ENCODE measurements at places on chromosomes 16 and 17.
A peak's percentile ranks its signal among the peaks of the same experiment; 100 is the strongest.

- DNase-seq = no peak
Measured at GRCh38 chr17:59462385-59462784, 103.0 kb upstream of the DHX40 start.

- DNase-seq = no peak
Measured at GRCh38 chr17:63989622-63990345, 8.4 kb upstream of the PRR29 start.

DNA sequence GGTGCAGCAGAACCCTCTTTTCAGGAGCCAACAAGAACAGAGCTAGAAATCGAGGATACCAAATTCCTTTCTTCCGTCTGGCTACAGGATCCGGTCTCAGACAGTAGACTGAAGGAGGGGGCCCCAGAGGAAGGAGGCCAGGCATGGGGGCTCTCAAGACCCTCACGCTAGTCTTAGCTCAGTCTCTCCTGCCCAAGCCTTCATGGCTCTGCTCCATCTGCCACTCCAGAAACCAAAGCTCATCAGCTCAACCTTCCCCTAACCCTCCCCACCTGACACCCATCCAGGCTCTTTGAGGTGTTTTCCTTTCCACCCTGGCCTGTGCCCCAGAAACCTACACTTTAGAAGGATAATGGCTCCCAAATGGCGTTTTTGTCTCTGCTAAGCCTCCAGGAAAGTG lies 6.2 kb upstream of the TMEM92 start:
- DNase-seq = no peak

DNA sequence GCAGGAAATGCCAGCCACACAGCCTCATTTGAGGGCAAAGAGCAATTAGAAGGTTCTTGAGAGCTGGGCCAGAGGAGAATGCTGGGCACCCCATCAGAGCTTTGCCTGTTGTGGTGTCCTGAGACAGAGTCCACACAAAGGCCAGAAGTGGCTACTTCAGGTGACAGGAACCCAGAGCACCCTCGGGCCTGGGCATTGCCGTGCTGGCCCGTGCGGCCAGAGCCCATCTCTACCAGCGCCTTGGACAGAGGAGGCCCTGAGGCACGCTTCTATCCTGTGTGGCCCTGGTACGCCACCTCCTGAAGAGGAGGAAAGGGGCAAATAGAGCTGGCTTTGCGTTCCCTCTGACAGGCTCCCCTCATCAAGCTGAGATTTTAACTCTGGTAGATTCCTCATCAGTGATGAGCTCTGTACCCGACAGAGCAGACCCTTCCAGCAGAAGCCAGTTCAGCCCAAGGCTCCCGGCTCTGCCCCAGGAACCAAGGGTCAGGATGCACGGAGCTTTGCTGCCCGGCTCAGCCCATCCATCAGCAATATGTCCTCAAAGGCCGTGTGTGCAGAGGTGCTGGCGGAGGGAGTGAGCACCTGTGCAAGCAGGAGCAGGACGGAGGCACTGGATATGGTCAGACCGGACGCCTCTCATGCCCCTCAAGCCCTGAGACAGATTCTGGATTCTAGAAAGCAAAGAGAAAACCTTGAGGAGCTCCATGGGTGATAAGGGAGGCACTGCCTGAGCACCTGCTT lies 3.4 kb upstream of the RASD1 start:
- DNase-seq = no peak

GRCh38 chr16:12420661-12421209 lies 383.0 kb downstream of the CPPED1 start:
- no peak for DNase-seq

DNA sequence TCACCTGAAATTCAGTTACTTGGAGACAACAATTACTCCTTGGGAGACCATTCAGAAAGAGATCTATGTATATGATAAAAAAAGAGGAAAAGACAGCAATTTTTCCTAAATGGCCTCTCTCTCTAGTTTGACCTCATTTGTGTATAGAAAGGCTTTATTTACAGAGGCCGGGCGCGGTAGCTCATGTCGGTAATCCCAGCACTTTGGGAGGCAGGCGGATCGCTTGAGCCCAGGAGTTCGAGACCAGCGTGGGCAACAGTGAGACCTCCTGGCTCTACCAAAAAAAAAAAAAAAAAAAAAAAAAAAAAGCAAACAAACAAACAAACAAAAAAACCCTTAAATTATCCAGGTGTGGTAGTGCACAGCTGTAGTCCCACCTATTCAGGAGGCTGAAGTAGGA lies 20.7 kb downstream of the GRB2 start:
- DNase-seq = no peak

DNA sequence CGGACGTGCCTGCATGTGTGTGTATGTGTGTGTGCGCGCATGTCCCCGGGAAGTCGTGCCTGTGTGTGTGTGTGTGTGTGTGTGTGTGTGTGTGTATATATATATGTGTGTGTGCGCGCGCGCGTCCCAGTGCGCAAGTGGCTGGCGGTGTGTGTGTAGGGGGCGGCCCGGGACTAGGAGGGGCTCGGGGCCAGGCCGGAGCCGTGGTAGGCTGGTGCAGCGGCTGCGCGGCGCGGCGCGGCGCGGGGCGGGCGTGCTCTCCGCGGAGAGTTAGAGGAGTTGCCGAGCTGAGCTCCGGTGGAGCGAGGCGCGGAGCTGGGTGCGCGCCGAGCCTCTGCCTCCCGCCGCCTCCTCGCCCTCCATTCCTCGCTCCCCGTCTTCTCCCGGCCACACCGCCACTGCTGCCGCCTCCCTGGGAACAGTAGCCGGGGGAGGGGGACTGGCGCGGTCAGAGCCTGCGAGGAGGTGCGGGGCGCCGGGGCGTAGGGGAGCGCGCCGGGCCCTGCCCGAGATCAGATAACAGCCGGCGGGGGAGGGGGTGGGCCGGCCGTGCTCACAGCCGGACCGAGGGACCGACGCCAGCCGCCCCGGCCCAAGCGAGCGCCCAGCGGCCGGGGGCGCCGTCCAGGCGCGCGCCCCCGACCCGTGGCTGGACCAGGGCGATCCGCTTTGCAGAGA lies at the start of gene KCNJ12:
Gene KCNJ12, plus strand, starts transcription at position 277 of the 678 bp plus-strand sequence. CDS start 38,986 bp downstream, outside the sequence.
- no peak for DNase-seq

DNA sequence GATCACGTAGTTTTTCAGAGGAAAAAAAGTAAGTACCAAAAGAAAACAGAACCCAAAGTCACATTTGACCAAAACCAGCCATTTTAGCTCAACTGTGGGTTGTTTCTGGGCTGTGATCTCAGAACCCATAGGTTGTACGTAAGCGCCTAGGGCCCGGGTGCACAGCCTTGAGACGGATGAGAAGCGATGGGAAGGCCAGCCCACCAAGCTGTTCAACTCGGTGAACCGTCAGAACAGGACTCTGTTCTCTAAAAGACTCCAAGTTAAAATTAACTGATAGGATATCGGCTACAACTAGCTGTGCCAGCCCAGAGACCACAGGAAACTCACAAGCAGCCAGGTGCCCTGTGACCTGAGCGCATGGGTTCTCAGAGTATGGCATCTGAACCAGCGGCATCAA lies 28.3 kb downstream of the USP22 start:
- no peak for DNase-seq

DNA sequence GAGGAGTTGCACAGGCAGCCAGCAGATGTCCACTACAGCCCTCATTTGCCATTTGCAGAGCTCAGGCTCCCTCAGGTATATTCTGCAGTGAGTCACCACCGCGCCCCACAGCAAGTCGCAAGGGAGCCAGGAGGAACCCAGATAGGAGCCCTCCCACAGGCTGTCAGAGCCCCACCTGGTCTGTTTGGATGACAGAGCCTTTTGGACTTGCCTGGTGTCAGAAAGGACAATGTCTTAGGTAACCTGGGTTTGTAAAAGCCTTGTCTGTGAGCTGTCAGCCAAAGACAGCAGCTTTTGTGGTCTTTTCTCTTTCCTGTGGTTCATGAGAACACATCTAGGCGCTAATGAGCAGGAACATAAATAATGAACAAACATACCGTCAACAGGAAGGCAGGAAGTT lies 70.9 kb downstream of the GNAO1 start:
- no peak for DNase-seq

- DNase-seq = no peak
Measured at GRCh38 chr16:3073448-3073847, 8.0 kb downstream of the IL32 start.

DNA sequence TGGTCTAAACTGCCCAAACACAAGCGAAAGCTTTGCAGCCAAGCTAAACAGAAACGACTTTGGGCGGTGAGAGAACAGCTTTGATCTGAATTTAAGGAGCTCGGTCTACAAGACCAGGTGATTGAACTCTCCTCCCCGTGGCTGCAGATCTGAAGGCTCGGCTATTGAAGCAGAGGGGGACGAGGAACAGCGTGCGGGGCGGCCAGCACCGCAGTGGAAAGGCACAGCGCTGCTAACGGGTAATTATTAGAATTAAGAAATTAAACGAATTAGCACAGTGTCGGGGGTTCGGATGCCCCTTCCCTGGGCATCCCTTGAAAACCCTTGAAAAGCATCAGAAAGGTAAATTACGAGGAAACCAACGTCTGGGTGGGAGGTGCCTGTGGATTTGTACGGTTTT lies 431 bp downstream of the TEKT3 start:
- DNase-seq = no peak

DNA sequence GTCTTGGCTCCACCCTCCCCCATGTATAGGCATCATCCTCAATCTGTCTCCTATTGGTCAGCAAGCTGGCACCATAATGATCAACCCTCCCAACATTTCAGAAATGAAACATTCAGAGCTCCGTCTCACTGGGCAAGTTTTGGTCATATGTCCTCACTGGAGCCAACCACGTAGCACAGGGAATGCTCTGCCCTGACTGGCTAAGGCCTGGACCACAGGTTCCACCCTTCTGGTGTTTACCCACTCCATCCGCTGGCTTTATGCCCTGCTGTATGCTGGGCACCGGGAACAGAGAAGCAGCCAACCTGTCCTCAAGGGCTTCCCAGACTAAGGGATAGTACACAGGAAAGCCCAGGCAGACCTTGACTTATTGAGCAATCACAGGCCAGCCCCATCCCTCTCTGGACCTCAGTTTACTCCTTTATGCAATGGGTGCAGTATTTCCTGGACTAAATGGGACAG lies 20.5 kb downstream of the MYO15A start:
- DNase-seq = no peak

DNA sequence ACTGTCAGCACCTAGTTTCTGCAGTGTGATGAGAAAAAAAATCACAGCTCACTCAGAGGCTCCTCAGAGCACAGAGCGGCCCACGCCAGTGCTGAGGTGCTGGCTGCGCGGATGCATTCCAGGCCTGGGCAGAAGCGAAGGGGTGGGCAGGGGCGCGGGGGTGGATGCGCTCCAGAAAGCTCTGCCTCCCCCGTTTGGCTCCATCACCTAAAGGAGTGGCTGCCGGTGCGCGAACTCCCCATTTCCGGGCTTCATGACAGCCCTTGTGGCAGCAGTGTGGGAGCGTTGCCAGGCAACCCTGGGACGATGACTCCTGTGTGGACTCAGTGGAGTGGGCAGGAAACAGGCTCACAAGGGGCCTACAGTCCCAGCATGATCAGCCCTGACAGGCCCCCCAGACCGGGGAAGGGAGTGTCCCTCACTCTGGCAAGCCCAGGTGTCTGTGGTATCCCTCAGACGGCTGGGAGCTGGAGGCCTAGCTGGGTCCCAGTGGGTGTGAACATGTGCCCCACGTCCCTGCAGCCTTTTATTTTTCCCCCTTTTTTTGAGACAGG lies 32.8 kb upstream of the NUDT16L1 start:
- DNase-seq = no peak

GRCh38 chr17:50542795-50543774 lies 3.9 kb upstream of the SPATA20 start:
- no peak for DNase-seq

- DNase-seq = no peak
Measured at GRCh38 chr16:24367186-24367710, 111.1 kb downstream of the CACNG3 start.

DNA sequence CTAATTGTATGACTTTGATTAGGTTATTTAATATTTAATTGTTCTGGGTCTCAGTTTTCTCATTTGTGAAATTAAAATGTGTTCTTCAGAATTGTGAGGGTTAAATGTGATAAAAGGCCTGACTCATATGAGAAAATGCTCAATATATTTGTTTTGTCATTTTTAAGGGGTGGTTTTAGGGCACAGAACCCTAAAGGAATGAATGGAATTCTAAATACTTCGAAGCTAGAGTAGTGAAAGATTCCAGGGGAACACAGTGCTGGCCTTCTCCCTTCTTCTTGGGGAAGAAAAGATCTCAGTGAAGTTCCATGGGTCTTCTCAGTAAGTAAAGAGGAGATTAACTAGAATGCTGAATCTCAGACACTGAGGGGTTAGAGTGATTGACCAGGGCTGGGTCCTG lies 3.9 kb upstream of the SMPD3 start:
- DNase-seq = no peak

DNA sequence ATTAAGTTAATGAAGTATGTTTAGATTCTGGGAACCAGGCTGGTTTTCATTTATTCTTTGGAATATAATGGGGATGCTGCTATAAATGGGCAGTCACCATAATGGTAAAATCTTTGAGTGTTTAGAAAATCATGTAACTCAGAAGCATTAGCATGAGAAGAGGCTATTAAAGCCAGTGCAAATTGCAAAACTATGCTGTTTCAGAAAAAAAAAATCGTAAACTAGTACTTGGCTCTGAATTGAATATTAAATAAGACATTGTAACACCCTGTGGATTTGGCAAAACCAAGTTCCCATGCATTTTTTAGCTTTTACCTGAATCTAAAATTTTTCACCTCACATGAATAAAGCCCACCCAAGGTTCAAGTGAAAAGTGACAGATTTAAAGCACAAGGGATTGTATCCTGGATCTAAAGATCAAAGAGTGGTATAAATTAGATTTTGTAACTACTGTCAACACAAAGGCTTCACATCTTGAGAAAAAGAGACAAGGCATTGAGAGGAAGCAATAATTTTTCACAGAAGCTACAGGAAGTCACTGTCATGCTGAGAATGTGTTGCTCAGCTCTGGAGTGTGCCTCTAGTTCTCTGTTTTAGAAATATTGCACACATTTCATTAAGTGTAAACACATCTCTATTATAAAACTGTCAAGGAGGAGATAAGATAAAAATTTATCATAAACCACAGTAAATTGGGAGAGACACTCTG lies 142.2 kb downstream of the ABCA8 start:
- DNase-seq = no peak

DNA sequence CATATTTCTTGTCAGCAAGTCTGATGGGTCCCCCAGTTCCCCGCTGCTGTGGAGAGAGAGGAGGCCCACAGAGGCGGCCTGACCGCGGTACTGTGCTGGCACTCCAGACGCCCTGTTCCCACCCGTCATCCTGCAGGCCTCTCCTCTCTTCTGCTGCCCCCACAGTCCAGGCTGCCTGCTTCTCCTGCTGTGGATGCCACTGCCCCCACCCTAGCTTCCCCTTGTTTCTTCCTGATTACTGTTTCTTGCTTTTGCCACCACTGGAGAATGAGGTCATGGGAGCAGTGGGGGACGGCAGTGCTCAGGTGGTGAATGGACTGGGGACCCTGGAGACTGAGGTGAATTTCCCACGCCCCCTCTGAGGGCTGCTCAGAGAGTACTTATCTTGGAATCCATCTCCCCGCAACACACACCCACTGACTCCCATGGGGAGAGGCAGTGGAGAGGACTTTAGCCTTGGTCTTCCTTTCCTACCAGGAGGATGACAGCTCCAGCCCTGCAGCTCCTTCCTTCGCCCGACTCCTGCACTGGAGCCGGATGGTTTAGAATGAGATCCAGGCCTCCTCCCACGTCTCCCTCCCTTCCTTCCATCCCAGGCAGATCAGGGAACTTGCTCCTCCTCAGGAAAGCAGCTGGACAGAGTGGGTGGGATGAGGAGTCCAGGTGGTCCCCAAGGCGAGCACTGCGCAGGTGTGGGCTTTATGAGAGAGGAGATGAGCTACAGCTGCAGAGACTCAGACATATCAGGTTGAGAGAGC lies 60.4 kb downstream of the PLXDC1 start:
- DNase-seq = no peak

- no peak for DNase-seq
Measured at GRCh38 chr17:58371300-58371950, 19.4 kb upstream of the SUPT4H1 start.

- peak; percentile 72 for DNase-seq
Measured at GRCh38 chr17:29219378-29220047, 27.1 kb upstream of the CRYBA1 start.

GRCh38 chr17:74981318-74981978 lies 6.0 kb upstream of the CDR2L start:
- no peak for DNase-seq

Measured in naive thymus-derived CD8-positive, alpha-beta T cell (primary cell).